Neural crest cell (in vitro differentiated cells): ENCODE measurements at places on chromosomes 2 and 18.
A peak's percentile ranks its signal among the peaks of the same experiment; 100 is the strongest.

DNA sequence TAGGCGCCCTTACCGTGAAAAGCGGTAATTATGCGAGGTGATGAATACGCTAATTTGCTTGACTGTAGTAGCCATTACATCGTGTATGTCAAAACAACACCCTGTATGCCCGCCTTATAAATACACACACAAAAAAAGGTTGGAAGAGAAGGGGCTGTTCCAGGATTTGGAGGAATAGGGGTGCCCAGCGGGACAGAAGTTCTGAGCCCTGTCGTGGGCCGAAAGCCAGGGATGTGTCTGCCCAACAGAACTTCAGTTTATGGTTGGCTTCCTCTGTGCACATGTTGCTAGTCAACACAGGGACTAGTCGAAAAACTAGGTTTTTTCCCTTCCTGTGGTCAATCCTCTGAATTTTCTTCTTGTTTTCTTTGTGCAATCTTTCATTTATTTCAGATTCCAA is 182.5 kb downstream of the ACKR3 start:
- DNase-seq, result no peak
- no peak overlapping the region for H3K27ac ChIP-seq
- peaks cover 18% of the 10 kb centered on the region for H3K4me1 ChIP-seq
- H3K36me3 ChIP-seq, result no peaks in the 10 kb centered on the region
- no peaks in the 10 kb centered on the region for H3K27me3 ChIP-seq
- no peak overlapping the region for H3K4me3 ChIP-seq

DNA sequence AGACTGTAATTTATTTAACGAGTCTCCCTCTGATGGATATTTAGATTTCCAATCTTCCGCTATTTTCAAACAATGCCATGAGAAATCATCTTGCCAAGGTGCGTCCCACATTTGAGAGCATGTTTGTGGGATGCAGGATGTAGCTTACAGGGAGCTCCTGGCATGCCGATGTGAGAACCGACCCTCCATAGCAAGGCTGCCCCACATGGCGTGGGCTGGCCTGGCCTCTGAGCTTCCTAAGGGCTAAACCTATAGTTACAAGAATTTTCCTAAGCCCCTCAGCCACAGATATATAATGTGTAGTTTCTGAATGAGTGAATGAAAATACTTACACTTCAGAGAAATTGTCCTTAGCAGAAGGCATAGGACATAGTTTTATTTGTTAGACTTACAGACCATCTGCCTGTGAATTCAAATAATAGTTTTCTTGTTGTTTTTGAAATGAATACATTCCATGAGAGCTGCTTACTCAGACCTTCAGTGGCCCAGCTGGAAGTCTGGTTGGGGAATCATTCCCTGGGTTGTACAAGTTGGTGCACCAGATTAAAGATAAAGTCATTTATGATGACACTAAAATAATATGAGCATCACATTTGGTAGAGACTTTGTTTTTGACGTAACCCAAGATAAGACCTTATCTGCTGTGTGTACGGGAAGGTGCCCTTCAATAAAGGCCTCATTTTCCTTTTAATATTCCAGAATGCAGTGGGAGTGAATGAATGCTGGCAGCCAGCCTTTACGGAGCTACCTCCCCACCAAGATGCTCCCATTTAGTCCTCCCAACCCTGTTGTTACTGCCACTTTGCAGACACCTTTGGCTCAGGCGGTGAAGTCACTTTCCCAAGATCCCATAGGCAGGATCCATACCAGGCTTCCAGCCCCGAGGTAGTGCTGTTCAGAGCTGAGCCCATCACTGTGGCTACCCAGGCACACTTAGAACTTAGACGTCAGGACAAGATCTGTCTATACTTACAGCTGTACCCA is 107.1 kb downstream of the GLI2 start:
- H3K4me1 ChIP-seq, result peaks cover 13% of the 10 kb centered on the region
- H3K36me3 ChIP-seq, result no peaks in the 10 kb centered on the region
- H3K27me3 ChIP-seq, result no peaks in the 10 kb centered on the region
- no peak for DNase-seq
- H3K27ac ChIP-seq, result no peak overlapping the region

GRCh38 chr18:36590621-36591580 is 237.9 kb downstream of the TPGS2 start:
- no peaks in the 10 kb centered on the region for H3K36me3 ChIP-seq
- H3K4me1 ChIP-seq, result peaks cover 26% of the 10 kb centered on the region
- no peak for DNase-seq
- no peaks in the 10 kb centered on the region for H3K27me3 ChIP-seq

GRCh38 chr2:200307724-200308545 is 1.4 kb downstream of the SPATS2L start:
- peak overlapping the region; percentile 90 for H3K4me3 ChIP-seq
- H3K36me3 ChIP-seq, result no peaks in the 10 kb centered on the region
- H3K27me3 ChIP-seq, result no peaks in the 10 kb centered on the region
- peaks cover 43% of the 10 kb centered on the region for H3K4me1 ChIP-seq
- no peak overlapping the region for H3K27ac ChIP-seq
- no peak for DNase-seq

GRCh38 chr2:10931710-10932255 is 20.0 kb downstream of the KCNF1 start:
- DNase-seq, result no peak
- H3K4me1 ChIP-seq, result peaks cover 58% of the 10 kb centered on the region
- H3K27ac ChIP-seq, result no peak overlapping the region

DNA sequence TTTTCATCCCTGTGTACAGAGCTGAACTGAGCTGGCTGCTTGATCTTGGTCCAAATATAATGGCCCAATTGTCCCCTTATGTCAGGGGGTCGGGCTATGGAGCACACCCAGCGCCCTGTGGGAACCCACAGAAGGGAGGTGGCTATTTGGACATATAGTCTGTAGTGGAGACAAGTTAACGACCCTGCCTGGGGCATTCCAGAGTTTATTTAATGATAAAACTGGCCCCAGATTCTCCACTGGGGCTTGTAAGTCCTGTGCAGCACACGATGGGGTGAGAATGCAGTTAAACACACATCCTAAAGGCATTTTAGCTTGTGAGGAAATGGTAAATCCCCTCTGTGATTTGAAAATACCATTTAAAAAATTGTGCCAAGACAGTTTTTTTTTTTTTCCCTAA is 72.9 kb downstream of the QPCT start:
- DNase-seq, result no peak
- peaks cover 76% of the 10 kb centered on the region for H3K27me3 ChIP-seq
- no peak overlapping the region for H3K4me3 ChIP-seq
- no peaks in the 10 kb centered on the region for H3K36me3 ChIP-seq
